ENCODE measurements at places on chromosomes 1 and 21. TPM values are rescaled to one million over a fixed set of nuclear protein-coding genes. Genes with fewer than 3 reads are reported as not detected.

Gene ZNF593OS
- 0.29 TPM for total RNA-seq

Gene S1PR1
- total RNA-seq: 14.6 TPM

Gene SOD1
- 344 TPM for total RNA-seq

Gene FBLIM1
- 534 TPM for total RNA-seq

Gene ESPN
- total RNA-seq: 3.1 TPM

Gene PI4KB
- 71.4 TPM for total RNA-seq

Gene TRABD2B
- 11.2 TPM for total RNA-seq

Gene DAB1
- 5.0 TPM for total RNA-seq

Gene TAL1
- total RNA-seq: 6.0 TPM

- no peak for DNase-seq
Observed at GRCh38 chr1:201465698-201466290, 3.2 kb downstream of the PHLDA3 start.

DNA sequence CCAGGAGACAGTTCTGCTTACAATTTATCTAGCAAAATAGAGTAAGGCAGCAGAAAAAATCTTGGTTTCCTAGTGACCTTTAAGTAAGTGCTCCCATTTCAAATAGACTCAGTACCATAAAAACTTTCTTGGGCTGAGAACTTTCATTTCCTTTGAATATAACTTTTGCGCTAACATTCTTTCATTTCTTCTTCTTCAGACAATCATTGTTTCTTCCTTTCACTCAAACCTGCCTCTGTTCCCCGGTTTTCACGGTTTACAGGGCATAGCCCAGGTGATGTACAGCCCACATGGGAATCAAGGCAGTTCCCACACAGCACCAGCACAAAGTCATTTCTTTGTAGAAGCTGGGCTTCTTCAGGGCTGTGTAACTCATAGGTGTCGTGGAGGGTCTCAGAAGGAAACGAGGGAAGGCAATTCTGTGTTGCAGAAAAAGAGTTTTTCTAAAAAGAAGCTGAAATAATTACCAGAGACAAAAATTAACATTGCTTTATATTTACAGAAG, 611.6 kb downstream of the SMYD3 start:
- no peak for DNase-seq

DNA sequence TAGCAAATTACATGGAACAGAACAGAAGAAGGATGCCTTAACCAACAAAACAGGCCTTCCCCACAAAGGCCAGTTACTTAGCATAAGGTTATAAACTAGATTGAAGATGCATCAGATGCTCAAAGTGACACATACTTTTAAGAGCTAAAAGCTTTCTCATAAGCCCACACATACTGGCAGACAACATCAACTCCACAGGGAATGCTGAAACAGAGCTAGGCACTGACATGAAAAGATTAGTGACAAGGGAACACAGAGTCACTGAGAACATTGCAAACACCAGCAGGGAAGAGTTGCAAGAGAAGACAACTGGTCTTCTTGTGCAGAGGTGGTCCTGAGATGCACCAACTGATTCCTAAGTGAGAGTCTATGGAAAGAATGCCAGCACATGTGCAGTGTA, 6.9 kb downstream of the TTC13 start:
- DNase-seq: no peak

DNA sequence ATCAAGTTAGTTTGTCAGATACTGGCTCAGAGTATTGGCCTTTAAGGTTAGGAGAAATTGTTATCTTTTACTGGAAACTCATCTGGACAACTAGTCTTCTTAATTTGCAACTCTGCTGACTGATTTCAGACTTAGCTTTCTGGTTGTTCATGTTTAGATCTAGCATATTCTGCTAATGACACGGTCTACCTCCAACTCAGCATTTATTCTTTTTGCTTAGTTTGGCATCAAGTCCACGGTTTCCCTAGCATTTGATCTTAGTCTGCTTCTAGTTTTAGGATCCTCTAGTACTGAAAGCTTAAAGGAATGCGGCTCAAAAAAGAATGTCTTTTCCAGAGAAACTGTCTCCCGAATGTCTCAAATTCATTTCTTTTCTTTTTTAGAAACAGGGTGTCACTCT, 75.6 kb upstream of the SLFNL1 start:
- DNase-seq: no peak

DNA sequence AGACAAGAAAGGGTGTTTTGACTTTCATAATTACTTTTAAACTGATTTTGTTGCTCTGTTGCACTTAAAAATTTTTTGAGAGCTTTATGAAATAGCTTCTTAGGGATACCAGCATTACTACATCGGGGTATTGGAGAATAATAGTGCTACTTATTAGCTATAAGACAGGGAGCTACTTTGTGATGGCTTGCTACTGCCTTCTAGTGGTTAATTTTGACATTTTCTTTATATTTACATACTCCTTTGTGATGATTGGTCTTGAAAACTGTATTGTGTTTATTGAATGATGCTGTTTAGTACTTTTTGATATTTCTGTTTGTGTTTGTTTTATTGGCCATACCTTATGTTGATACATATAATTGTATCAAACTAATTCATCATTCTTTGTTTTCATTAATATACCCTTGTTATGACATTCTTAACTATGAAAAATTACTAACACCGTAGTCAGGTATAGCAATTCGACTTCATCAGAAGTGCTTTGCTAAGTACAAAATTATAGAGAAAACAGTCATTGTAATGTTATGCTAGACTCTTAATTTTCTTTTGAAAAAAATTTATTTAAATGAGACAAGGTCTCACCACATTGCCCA, 85.5 kb downstream of the CLIC4 start:
- DNase-seq: no peak

DNA sequence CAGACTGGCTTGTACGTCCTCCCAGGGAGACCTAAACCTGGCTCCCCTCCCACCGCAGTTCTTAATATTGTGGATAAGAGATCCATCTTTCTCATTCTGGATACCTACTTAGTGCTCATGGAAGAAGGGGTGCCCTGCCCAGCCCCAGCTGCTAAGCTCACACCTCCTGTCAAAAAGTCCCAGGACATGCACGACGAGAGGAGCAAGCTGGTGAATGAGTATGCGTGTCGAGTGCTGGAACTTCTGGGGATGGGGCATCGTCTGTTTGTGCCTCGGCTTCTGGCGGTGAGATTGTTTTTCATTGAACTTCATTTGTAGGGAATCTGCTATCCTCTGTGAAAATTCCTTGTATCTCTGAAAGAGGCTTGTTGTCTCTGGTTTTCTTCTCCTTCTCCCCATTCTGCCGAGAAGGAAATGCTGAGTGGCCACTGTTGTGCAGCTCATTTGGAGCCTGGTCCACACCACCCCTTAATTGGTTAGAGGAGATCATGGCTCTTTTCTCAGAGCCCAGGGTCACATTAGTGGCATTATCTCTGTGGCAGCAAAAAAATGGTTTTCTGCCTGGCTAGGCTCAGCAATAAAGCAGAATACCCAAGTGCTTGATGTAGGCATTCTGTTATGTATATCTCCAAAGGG, 199.4 kb upstream of the CACYBP start:
- DNase-seq: peak; percentile 11

- no peak for DNase-seq
Observed at GRCh38 chr1:17957588-17958267, 149.9 kb upstream of the IGSF21 start.

DNA sequence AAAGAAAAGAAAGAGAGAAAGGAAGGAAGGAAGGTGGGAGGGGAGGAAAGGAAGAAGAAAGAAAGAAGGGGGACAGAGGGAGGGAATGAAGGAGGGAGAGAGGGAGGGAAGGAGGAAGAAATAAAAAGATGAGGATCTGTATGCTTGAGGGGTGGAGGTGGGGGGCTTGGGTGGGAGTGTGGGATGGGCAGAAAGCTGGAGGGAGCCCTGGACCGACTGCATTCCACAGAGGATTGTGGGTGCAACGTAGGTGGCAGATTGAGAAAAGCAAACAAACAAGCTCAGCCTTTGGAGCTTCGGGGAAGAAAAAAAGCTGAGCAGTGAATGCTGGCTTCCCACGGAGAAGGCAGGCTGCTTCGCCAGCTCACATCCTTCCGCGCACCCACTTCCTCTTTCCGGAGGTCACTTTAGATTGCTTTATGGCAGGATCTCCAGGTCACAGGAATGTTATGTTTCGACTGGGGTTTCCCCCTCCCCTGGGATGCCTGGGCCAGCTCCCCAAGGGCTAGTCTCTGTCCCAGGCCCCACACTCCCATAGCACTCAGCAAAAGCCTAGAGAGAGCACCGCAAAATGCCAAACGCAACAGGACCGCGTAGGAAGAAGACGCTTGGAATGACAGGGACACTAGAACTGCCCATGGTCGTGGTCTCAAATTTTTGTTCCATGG, 20.7 kb upstream of the LGALS8 start:
- peak; percentile 66 for DNase-seq

DNA sequence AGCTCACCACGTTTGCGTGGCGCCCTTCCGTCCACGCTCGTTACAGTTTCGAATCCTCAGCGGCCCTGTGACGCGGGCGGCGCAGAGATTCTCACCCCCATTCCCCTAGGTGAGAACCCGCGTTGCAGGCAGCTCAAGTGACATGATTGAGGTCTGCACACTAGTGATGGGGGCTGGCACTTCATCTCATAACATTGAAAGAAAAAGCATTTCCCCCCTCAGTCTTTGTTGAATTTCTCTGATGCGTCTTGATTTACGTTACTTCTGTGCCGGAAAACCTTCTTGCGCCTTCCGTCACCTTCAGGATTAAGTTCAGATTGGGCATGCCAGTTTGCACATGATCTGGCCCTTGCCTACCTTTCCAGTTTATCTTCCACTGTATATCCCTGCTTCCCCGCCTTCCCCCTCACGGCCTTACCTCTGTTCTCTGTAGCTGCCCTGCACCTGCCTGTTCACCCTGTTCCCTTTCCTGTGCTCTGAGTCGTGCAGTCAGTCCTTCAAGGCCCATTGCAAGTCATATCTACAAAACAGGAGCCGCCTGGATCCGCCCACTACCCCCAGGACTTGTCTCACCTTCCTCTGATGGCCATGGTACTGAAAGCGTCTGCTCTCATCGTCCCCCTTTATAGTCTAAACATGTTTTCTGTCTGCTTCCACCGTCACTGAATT, 1.1 kb downstream of the CTPS1 start:
- no peak for DNase-seq

DNA sequence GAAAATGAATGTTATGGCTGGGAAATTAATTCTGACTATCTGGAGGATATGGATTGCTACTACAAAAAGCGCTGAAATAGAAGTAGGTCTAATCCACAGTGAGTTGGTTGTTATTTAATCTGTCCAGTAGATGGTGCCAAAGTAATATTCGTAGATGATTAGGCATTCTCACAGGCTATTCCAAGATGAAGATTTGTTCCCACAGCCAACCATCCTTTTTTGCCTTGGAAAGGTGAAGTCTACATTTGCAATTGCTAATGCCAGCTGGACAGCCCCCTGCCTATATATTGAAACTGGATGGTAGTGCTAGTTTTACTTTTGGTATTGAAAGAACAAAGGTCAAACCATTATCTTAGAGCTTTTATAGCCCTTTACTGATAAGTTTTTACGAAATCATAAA, 43.8 kb downstream of the RBM11 start:
- no peak for DNase-seq

DNA sequence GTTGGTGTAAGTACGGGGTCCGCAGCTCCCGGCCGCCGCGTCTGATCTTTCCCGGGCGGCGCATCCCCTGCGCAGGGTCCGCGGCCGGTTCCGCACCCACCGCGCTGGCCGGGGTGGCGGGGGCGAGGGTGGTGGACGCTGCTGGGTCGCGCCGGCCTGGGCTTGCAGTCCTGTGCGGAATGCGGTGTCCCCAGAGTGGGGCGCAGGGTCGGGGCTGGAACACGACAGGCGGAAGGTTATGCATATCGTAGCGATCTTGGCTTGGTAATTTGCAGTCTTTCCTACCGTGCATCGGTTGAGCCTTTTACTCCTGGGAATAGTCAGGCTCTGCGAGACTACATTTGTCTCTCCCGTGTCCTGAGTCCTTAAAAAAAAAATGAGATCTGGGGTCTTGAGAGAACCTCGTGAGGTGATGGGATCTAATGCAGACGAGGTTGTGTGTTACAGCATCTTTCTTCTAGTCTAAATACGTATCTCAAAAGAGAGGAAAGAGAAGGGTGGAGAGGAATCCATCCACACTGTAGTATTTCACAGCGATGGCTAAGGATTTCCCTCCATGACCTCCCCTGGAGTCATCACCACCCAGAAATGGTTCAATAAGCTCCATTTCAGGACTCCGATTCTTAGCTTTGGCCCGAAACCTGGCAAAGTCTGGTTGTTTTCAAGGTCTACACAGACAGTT, 572 bp downstream of the ATP1B1 start:
- DNase-seq: no peak
